ENCODE measurements at places on chromosomes 12 and 14. TPM values are rescaled to one million over a fixed set of nuclear protein-coding genes. Genes with fewer than 3 reads are reported as not detected.

Gene GLTP
- total RNA-seq: 56.3 TPM

Gene TAS2R46
- 6.8 TPM for total RNA-seq

Gene FBRSL1
- total RNA-seq: 2.9 TPM

Gene PSEN1
- 65.5 TPM for total RNA-seq

Gene SLCO1B1
- total RNA-seq: not detected
